Brain microvascular endothelial cell (primary cell): ENCODE measurements at places on chromosomes 1 and 21.
A peak's percentile ranks its signal among the peaks of the same experiment; 100 is the strongest.

DNA sequence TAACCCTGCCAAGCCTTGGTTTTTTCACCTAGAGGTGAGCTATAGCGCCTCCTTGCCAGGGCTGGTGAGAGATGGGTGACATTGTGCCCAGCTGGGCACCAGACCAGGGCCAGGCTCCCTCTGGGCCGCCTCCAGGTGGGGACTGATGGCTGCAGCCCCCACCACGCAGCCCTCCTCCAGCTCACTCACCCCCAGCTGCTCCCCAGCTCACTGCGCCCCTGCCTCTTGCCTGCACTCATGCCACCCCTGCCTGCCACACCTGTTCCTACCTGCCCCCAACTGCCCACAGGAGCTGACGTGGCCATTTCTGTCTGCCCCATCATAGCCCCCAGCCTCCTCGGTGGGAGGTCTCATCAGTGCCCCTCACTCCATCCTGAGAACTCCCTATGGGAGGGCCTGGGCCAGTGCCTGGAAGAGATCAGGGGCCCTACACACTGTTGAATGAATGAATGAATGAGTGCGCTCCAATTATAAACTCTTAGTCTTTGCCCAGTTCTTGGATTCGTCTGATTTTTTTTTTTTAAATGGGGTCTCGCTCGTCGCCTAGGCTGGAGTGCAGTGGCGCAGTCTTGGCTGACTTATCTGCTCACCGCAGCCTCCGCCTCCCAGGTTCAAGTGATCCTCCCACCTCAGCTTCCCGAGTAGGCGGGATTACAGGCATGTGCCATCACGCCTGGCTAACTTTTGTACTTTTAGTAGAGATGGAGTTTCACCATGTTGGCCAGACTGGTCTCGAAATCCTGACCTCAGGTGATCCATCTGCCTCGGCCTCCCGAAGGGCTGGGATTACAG lies 26.4 kb upstream of the VPS13D start:
- no peak for DNase-seq

DNA sequence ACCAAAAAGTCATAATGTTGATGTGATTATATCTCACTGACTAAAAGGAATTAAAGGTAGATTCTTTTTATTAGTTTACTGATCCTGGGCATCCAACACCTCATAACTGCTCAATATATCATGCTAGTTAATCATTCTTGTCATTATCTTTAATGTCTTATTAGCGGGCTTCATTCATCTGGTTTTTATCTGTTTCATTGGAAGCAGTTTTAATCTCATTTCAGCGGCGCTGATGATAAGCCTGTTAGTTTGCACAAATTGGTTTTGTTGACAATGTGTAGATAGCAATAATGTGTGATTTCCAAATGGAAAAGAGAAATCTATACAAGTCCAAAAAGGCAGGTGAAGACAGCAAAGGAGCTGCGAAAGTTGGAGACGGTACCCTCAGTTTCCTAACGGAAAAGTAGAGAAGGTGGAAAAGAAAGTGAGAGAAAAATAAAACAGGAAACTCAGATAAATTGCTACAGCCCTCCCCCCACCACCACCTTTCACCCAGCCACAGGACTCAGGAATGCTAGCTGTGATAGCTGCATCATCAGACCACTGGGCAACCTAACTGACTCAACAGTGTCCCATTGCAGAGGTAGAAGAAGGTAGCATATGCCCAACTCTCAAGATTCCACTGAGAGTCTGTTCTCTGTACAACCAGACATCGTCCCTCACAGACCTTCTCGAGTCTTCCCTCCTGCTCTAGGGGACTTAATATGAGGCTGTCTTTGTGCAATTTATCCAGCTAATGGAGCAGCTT lies 241.7 kb upstream of the CAMK1G start:
- DNase-seq: no peak

DNA sequence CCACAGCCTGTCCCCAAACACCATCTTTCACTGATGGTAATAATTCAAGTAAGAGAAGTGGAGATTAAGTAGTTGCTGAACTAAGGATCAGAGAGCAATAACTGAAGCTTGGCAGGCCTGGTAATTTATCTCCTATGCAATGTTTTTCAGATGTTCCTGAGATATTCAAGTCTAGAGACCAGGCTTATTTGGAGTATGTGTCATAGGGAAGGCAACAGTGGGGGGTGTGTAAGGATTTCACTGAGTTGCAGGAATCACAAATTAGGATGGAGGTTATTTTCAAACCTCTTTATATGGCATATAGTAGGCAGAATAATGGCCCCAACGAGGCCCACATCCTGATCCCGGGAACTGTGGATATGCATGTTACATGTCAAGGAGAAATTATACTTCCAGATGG lies 171.7 kb downstream of the KCNJ6 start:
- DNase-seq: no peak

DNA sequence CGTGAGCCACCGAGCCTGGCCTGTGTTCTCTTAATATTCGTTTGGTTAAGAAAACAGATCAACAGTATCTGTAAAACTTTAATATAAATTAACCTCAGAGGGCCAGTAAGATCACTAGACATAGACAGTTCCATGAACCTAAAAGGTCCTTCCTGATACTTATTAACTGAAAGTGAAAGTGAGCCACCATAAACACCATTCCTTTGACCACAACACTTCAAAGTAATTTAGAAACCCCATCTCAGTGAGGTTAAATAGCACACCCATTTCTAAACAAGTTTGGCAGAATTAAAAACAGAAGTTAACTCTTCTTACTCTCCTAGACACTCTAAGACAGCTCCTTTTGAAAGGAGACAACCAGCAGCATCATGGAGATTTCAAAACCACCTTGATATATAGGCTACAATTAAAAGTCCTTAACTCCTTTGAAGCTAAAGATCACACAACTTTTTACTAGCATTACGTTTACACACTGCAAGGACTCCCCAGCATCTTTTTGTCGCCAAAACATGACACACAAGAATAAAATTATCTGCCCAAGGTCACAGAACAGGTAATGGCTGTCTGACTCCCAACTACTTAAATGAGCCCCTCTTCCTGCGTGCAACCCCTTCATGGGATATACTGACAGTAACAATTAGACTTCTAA lies 2.2 kb downstream of the RNF19B start:
- no peak for DNase-seq

DNA sequence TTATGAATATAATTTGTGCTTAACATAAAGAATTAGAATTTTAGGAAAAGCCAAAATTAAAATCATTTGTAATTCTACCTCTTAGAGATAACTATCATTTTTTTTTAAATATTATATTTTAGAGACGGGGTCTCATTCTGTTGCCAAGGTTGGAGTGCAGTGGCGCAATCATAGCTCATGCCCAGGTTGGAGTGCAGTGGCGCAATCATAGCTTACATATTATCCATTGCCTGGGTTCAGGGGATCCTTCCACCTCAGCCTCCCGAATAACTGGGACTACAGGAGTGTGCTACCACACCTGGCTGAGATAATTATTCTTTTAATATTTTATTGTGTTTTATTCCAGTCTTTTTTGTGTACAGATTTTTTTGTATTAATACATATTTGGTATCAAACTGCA lies 8.3 kb downstream of the RASAL2 start:
- DNase-seq: no peak

GRCh38 chr1:91502672-91503184 lies 2.1 kb downstream of the CDC7 start:
- DNase-seq: peak; percentile 9

DNA sequence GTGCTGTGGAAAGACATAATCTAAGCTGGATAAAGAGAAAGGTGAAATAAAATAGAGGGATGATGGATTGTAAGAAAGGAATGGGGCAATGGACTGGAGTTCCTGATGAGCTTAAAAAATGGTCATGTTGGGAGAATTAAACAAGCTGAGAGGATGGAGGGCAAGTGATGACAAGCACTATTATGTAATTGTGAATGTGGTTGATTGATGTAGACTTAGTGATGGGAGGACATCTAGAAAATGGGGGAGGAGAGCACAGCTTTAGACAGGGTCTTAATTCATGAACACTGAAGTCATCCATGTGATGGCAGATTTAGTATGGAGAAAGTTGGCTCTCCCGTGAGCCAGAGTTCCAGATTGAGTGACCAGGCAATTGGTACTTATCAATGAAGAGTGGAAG lies 29.0 kb downstream of the DNAH14 start:
- DNase-seq: no peak

DNA sequence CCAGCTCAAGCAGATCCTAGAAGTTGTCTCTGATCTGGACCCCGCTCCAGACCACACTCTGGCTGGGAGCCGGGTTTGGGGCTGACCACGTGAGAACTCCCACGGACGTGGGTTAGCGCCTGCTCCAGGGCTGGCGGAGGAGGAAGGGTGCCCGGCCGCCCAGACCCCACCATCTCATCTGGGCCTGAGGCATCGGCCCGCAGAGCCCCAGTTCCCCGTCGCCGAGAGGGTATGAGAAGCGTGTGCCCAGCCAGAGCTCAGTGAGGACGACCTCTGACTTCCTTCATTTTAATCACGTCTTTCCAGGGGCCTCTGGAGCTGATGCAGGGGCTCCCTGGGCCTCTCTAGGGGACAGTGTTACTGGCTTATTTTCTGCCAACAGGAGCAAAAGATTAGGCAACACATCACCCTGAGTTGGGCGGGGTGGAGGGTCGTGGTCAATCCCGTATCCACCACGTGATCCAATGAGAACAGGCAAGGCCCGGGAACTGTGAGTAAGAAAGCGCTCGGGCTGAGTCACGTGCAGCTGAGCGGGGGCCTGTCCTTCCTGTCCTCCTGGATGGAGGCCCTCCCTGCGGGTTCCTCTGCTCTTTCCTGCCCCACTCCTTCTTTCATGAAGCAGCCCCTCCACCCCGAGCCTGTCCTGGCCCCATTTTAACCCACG lies 81.1 kb downstream of the SIK1 start:
- peak; percentile 67 for DNase-seq

DNA sequence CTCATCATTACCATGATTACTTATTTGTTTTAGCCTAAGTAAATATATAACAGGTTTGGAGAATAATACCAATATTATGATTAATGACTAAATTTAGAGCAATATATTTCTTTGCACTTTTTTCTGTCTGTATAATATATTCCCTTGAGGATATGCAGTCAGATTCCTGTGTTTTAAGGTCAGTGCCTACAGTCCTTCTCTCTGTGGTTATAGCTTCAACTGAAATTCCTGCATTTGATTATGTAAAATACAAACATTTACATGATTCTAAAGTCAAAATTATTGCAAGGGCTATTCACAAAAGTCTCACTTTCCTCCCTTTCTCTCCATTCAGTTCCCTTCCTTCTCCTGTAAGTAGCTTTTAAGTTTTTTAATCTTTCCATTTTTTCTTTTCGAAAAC lies 142.9 kb upstream of the COL6A1 start:
- DNase-seq: no peak

- no peak for DNase-seq
These were observed 5.4 kb upstream of the ADORA1 start for GRCh38 chr1:203122159-203122558.

DNA sequence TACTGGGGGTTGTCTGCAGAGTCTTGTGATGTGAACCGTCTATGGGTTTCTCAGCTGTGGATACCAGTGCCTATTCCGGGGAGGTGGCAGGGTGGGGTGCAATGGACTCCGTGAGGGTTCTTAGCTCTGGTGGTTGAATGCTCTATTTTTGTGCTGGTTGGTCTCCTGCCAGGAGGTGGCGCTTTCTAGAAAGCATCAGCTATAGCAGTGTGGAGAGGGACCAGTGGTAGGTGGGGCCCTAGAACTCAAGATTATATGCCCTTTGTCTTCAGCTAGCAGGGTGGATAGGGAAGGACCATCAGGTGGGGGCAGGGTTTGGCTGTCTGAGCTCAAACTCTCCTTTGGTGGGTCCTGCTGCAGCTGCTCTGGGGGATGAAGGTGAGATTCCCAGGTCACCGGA lies 127.3 kb upstream of the PLD5 start:
- DNase-seq: no peak

DNA sequence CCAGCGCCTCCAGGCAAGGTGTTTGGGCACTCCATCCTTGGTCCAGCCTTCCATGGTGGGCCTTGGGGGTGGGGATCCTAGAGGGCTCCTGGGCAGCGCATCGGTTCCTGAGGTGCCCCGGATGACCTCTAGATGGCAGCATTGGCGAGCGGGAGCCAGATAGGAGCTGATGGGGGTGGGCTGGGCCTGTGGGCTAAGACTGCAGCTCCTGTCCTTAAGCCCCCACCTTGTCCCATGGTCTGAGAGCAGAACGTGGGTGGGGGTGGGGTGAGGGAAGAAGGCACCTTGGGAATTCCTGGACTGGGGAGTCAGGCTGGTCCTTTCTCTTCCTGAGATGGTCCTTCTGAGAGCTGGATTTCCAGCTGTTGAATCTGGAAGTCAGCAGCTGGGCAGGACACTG lies 93.4 kb upstream of the CSF3R start:
- DNase-seq: peak; percentile 40

DNA sequence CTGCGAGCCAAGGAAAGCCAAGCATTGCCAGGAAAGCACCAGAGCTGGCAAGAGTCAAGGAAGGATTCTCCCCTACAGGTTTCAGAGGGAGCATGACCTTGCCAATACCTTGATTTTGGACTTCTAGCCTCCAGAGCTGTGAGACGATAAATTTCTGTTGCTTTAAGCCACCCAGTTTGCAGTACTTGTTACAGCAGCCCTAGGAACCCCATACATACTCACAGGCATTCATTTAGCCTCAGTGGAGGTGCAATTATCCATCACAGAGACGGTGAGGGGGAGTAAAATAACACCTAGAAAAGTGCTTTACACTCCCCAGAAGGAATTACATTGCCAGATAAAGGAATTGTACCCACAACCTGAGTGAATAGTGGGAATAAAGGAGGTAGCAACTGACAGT lies 167.4 kb upstream of the NFIA start:
- DNase-seq: no peak

DNA sequence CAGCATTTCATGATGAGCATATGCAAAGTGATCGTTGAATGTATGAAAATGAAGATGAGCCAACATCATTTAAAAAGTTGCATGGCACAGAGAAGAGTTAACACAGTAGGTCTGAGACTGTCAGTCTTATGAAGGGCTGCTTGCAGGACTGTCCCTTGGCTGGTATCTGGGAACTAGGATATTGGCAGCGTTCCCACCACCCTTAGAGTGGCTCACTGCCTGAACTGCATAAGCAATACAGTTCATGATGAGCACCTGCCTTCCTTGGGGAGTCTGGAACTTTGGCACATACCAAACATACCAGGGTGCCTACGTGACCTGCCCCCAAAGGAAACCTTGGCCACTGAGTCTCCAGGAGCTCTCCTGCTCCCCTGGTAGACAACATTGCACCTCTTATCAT lies 161.8 kb downstream of the DSCAM start:
- DNase-seq: no peak

GRCh38 chr21:43364851-43365424 lies 62.0 kb downstream of the SIK1 start:
- DNase-seq: no peak
